Kidney (tissue), 22 donors: ENCODE measurements at places on chromosomes 4 and X. TPM values are rescaled to one million over a fixed set of nuclear protein-coding genes. Genes with fewer than 3 reads are reported as not detected.

Gene CLDN34
- polyA plus RNA-seq: not detected

Gene BEND2
- not detected for polyA plus RNA-seq

Gene PAGE4
- not detected for polyA plus RNA-seq

Gene NFXL1
- polyA plus RNA-seq: 5.5 TPM

Gene SSX3
- not detected for polyA plus RNA-seq

Gene SASH3
- 1.9 TPM for polyA plus RNA-seq

Gene CDX4
- not detected for polyA plus RNA-seq

GRCh38 chr4:17771284-17771908 is 10.0 kb downstream of the FAM184B start:
- DNase-seq: peak; percentile 25

- no peak for DNase-seq
These were observed 276.7 kb upstream of the KLF3 start for GRCh38 chr4:38387348-38387747.

- no peak for DNase-seq
These were observed 456.4 kb upstream of the HTR2C start for GRCh38 chrX:114127411-114128025.

- no peak for DNase-seq
These were observed 21.9 kb downstream of the FHIP1A start for GRCh38 chr4:151430740-151431457.

DNA sequence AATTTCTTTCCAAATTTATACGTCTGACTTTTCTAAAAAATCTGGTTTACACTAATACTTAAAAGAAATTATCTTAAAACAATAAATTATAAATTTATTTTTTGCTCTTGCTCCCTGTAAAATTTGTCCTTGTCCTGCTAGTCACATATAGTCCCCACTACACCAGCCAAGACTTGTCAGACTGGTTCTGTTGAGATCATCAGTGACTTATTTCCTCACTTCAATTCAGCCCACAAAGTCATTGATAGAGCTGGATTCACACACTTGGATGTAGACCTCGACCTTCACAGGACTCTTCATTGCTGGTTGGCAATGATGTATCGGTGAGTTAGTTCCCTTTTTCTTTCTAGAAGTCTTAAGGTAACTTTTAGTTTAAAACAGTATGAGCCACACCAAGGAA is at the start of gene TMPRSS11E:
TMPRSS11E (plus strand) TSS at position 263 of the 400 bp plus-strand sequence; CDS start at position 313, 50 bp downstream.
- DNase-seq: no peak

DNA sequence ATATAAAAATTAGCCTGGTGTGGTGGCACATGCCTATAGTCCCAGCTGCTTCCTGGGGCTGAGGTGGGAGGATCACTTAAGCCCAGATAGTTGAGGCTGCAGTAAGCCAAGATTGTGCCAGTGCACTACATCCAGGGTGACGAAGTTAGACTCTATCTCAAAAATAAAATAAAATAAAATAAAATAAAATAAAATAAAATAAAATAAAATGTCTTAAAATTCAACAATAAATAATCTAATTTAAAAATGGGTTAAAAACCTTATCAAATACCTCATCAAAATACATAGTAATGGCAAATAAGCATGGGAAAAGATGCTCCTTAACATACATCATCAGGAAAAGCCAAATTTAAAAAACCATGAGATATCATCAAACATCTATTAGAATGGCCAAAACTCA is 760.2 kb upstream of the AGA start:
- DNase-seq: no peak

- DNase-seq: no peak
These were observed 190.8 kb downstream of the SPATA18 start for GRCh38 chr4:52241916-52242315.
